ENCODE measurements at places on chromosomes 12 and 14.

DNA sequence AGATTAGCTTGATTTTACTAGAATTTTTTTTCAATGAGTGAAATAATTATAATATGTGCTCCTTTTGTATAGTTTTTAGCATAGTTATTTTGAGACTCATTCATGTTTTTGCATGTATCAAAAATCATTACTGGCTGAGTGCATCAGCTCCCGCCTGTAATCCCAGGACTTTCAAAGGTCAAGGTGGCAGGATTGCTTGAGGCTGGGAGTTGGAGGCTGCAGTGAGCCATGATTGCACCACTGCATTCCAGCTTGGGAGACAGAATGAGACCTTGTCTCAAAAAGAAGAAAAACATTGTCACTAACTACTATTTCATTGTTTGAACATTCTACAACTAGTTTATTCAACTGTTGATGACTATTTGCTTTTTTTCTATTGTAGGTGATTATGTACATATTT, 802.7 kb downstream of the SLC16A7 start:
- DNase-seq = peak; percentile 19

GRCh38 chr12:53862831-53863230, 75.8 kb upstream of the HOXC13 start:
- no peak for DNase-seq

GRCh38 chr12:94262228-94263010, 114.0 kb downstream of the PLXNC1 start:
- peak; percentile 93 for DNase-seq

DNA sequence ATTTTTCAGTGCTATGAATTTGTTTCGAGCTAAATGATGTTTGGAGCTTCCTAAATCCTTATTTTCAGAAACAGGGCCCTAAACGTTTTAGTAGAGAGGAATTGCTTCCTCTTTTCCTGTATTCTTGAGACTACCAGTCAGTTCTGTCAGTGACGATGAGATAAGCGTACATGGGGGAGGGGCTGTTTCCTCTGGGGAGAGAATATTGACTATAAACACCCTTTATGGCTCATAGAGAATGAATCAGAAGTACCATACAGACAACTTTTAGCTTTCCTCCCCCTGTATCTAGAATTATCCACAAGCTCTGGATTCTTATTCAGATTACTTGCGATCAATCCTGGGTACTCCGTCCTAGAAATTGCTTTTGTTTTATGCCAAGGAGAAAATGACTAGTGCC, 5.1 kb downstream of the TBK1 start:
- DNase-seq = peak; percentile 41

- DNase-seq = no peak
Observed at GRCh38 chr14:20834899-20835298, 32.3 kb upstream of the RNASE1 start.

- DNase-seq = no peak
Observed at GRCh38 chr14:105445290-105445689, 25.7 kb downstream of the MTA1 start.

- no peak for DNase-seq
Observed at GRCh38 chr12:107372229-107372658, 278.9 kb upstream of the CRY1 start.

GRCh38 chr14:67463900-67464299, 24.6 kb downstream of the TMEM229B start:
- DNase-seq = no peak

- no peak for DNase-seq
Observed at GRCh38 chr12:72081777-72082176, 143.1 kb downstream of the TPH2 start.

DNA sequence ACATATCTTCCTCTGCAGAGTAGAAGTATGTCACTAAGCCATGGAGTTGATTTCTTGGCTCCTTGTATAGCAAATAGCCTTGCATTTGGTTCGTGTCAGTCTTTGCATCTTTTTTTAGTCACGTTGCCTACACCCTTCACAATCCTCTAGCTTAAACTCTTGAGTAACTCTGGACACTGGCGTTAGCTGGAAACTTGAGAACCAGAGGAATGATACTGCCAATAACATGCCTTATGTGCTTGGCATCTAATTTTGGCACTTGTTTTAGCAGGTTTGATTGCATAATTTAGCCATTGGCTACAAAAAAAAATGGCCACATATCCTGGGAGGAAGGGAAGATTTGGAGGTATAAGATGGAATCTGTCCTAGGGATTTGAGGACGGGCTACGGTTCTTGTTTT, 136.2 kb downstream of the ETV6 start:
- no peak for DNase-seq

GRCh38 chr14:20578784-20579502, 8.9 kb downstream of the RNASE11 start:
- DNase-seq = no peak

GRCh38 chr12:62766496-62766895, 168.5 kb downstream of the PPM1H start:
- DNase-seq = no peak

DNA sequence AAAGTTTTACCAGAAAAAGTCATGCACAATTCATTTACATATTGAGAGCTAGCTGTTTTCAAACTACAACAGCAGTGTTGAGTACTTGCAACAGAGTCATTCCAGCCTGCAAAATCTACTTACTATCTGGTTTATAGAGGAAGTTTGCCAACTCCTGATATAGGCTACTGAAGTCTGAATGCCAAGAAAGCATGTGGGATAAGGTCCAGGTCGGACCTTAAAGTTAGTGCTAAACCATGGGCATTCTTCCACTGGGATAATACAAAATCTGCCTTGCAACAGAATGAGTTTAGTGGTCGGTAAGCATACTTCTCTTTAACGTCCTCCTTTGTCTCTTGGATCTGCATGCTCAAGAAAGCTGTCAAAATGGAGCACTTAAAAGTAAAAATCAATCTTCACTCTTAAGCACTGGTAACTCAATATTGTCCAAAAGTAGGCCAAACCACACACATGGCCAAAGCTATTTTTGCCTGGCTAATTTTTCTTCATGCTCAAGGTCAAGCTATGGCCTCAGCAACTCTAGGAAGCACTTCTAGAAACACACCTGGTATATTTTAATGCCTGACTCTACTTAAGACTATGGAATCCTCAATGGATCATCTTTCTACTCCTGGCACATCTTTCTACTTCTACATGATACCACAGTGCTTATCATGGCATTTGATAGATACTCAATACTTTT, 364.9 kb upstream of the KITLG start:
- peak; percentile 38 for DNase-seq

DNA sequence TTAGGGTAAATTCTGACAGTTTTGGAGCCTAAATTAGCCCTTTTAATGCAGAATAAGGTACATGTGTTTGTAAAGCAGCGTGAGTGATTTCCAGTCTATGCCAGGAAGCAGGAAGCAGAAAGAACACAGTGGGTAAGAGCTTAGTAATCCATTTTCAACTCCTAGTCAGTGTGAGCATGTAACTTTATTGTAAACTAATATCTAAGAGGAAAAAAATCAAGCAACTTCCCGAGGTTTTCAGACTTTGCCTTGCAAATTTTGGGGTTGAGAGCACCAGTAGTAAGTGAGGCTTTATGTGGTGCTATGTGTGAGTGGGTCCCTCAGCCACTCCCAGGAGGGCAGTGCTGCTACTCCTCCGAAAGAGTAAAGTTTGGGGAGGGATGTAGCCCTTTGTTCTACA, 2.9 kb downstream of the CIPC start:
- no peak for DNase-seq

DNA sequence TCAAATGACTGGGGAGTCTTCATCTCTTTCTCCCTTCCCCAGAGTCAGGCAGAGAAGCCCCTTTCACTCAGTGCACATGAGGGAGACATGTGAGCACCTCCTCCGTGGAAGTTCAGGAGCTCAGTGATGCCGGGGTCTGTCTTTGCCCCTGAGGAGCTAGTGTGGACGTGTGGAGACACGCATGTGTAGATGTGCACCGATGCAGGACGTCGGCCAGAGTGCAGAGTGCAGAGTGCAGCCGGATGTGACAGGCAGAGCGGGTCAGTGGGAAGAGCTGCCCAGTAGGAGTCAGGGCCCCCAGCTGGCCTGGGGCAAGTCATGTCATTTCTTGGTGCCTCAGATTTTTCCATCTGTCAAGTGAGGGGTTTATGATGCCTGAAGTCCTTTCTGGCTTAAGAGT, 20.7 kb downstream of the TSPAN9 start:
- no peak for DNase-seq

Measured in fibroblast of villous mesenchyme (primary cell).